SK-N-MC (cell line): ENCODE measurements at places on chromosomes 6 and 20.

GRCh38 chr6:156729248-156729647 is 47.9 kb upstream of the ARID1B start:
- no peak for DNase-seq

DNA sequence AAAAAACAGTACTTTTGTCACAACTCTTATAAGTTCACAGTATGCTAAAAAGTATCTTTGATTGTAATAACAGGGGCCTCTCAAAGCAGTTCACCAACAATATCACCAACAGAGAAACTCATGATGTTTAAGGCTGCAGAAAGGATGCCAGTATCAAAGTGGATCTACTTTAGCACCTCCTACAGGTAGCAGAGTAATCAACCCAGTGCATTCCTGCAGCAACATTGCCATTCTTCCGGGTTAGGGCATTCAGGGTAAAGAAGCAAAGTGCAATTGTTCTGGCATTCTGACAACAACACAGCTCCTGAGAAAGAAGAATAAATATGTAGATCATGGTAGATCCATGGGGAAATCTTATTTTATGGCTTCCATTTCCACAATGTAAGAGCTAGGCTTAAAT is 7.6 kb upstream of the SLC17A4 start:
- no peak for DNase-seq

GRCh38 chr6:111737065-111737521 is 131.4 kb upstream of the TRAF3IP2 start:
- DNase-seq = no peak

GRCh38 chr6:18427296-18427695 is 40.1 kb downstream of the RNF144B start:
- DNase-seq = no peak

GRCh38 chr20:33910529-33911327 is 83.0 kb upstream of the RALY start:
- DNase-seq = no peak

DNA sequence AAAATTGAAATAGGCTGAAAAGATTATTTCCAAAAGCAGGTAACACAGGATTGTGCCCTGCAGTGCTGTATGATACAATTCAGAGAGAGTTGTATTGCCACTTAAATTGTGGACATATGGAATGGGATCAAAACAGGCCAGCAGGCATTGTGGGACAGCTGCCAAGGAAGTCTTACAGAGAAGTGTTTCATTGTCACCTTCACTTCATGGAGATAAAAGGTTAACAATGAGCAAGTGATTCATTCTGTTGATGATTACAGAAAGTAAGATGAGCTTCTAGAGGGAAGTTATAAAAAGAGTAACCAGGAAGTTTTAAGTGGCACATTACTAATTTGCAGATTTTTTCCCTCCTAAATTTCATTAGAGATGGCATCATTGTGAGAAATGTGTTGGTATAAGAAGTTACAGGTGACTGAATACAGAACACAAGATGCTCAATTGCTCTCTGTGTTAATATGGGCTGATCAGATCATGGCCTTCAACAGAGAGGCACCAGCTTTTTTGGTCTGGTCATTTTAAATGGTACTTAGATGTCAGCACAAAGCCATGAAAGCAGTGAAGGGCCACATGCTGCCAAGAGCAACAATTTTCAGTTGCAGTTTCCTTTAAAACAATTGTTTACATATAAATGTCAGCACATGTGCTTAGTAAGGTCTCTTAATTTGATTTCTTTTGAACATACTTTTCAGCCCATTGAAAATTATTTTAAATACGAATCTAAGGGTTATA is 402.5 kb upstream of the FKBP1C start:
- DNase-seq = no peak

GRCh38 chr6:134795691-134796090 is 154.2 kb downstream of the ALDH8A1 start:
- DNase-seq = no peak

DNA sequence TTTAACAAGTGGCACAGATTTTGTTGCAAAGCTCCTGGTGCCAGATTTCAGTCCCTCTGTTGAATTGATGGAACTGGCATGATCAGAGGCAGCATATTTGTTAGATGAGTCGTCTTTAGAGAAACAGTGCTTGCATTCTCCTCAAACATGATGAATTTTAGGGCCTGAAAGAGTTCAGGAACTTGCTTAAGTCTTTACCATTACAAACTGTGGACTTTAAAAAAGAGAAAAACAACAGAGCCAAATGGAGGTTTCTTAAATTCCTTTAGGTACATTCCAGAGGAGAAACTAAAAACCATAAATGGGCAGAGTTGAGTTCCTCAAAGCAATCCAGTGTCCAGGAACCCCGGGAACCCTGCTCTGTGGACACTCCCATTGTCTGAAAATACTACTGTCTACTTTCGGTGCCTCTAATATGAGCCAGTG is 2.5 kb downstream of the GTF2H5 start:
- no peak for DNase-seq

- DNase-seq = no peak
Observed at GRCh38 chr6:87825821-87826221, 123.8 kb upstream of the AKIRIN2 start.

- DNase-seq = no peak
Observed at GRCh38 chr6:19721766-19722377, 115.3 kb upstream of the ID4 start.

GRCh38 chr6:54586251-54586650 is 260.3 kb upstream of the FAM83B start:
- no peak for DNase-seq

GRCh38 chr6:146312608-146313007 is 231.0 kb upstream of the RAB32 start:
- DNase-seq = no peak

- no peak for DNase-seq
Observed at GRCh38 chr6:21887231-21888185, 294.0 kb downstream of the SOX4 start.

GRCh38 chr20:2295886-2296515 is at the start of gene TGM3:
Gene TGM3 (plus strand): TSS chr20:2296001. CDS start chr20:2296064, 63 bp downstream.
- no peak for DNase-seq

GRCh38 chr6:81766482-81767069 is 14.1 kb upstream of the TENT5A start:
- DNase-seq = peak; percentile 97

GRCh38 chr20:42756991-42757390 is 432.7 kb downstream of the PTPRT start:
- DNase-seq = no peak

GRCh38 chr20:38227420-38228360 is 32.8 kb downstream of the KIAA1755 start:
- DNase-seq = no peak

DNA sequence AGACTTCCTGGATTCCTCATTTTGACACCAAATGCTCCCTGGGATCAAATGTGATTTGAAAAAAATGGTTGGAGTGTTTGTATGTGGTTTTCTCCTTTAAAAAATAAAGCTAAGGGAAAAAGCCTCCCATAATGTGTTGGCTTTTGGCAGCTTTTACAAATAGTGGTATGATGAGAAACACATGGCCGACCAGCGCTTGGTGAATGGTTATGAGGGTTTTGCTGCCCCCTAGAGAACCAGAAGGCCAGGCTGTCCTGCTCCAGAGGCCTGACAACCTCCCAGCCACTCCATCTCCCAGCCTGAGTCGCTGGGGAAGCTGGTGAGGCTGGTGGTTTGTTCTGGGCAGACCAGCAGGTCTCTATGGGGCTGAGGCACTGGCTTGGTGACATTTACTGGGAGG is 69.3 kb downstream of the CLIC5 start:
- no peak for DNase-seq

DNA sequence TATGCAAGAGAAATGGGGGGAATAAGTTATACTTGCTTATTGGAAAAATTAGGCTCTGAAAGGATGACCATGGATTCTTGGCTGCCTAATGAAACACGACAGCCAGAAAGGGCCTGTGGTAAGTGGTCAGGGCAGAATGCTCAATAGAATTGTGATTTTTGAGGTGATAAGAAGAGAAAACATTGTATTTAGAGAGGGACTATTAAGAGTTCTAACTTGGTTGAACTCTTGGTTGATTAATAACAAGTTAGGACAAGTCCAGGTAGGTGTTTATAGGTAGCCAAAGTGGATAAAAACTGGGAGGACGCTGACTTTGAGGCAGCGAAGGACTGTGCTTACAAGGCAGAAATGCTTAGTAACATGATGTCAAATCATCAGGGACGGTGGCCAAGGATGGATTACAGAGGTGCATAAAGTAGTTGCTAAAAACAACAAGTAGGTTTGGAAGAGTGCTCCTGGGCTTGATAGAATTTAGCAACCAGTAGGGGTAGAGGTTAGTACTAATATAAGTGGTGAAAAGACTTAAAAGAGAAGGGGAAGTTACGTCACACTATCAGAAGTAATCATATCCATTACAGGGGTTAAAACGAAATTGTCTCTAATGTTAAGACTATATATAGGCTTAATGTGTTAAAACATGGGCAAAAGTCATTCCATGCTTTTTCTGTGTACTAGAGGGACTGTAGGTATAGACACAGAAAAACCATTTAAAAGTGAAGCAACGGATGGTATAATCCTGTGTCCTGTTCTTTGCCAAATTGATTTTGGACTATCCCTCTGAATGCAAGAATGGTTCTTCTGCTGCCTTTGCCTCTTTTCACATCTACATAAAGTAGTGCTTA is 98.6 kb downstream of the EYA4 start:
- DNase-seq = no peak

DNA sequence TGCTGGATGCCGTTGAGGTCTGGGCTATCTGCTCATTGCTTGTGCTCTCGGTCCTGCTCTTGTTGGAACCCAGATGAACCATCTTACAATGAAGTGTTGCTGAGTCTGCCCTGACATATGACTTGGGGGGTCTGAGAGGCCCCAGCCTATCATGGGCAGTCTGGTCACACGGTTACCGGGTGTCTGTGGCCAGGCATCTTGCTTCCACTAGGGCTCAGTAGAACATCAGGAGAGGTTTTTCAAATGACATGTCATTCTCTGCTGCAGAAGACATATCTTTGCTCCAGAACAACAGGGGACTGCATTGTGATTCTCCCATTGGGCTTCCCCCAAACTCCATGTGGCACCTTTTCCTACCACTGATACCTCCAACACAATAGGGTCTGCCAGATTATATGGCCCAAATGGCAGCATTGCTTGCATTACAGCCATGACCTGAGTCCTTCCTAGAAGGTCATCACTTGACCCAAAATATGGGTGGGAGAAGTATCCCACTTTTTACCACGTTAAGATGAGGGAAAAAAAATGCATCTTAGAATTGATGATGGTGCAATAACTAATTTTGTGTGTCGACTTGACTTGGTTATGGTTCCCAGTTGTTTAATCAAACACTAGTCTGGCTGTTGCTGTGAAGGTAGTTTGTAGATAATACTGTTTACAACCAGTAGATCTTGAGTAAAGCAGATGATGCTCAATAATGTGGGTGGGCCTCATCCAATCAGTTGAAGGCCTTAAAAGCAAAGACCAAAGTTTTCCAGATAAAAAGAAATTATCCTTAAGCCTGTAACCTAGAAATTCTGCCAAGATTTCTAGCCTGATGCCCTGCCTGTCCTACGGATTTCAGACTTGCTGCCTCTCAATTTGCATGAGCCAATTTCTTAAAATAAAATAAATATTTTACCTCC is 241.0 kb downstream of the QKI start:
- no peak for DNase-seq

- no peak for DNase-seq
Observed at GRCh38 chr6:160263196-160263939, 4.7 kb upstream of the SLC22A2 start.

DNA sequence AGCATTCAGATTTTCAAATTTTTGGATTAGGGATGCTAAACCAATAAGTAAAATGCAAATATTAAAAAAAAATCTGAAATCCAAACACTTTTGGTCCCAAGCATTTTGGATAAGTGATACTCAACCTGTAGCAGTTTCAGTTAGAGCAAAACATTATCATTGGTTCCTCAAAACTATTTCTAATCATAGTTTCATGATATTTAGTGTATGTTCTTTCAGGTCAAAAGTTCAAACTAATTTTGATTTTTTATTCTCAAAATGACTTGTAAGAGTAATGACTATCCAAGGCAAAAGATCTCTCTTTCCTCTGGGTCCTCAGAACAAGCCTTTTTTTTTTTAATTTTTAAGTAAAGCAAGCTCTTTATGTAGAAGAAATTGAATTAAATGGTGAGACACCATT is 64.0 kb upstream of the TFB1M start:
- no peak for DNase-seq

DNA sequence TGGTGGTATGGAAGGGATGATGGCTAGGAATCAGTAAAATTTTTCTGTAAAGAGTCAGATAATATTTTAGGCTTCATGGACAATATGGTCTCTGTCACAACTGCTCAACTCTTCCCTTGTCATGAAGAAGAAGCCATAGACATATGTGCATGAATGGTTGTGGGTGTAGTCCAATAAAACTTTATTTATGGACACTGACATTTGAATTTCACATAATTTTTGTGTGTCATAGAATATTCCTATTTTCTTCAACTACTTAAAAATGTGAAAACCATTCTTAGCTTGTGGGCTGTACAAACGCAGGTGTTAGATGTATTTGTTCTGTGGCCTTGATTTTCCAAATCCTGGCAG is 59.9 kb downstream of the SYNDIG1 start:
- no peak for DNase-seq

DNA sequence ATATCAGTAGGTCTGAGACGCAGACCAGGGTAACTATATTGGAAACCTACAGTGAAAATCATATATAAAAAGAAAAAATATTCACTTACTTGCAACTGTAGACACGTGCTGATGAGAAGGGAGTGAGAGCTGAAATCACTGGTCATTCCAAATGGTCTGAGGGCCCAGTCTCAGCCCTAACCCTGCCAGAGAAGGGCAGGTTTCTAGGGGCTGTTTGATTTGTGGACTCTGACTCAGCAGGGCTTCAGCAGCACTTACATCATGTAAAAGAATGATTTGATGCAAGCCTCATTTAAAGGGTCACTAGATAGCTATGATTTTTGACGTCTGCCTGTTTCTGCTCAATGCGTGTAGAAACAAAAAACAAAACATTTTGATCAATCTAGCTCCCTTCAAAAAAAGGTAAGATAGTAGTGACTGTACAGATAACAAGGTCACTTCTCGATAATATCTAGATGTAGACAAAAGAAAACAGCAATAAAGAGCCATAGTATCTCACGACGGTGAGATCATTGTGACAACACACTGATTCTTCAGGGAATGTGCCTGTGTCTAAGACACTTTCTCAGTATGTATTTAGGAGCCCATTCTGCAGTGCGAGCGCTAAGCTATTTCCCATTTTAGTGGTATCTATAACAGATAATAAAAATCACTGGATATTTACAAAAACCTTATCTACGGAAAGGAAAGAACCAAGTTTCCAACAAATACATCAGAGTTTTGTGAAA is 307.2 kb downstream of the HIVEP2 start:
- no peak for DNase-seq

GRCh38 chr6:144855812-144856531 is 570.8 kb downstream of the UTRN start:
- no peak for DNase-seq

GRCh38 chr6:88262332-88262731 is 96.2 kb upstream of the CNR1 start:
- DNase-seq = no peak

DNA sequence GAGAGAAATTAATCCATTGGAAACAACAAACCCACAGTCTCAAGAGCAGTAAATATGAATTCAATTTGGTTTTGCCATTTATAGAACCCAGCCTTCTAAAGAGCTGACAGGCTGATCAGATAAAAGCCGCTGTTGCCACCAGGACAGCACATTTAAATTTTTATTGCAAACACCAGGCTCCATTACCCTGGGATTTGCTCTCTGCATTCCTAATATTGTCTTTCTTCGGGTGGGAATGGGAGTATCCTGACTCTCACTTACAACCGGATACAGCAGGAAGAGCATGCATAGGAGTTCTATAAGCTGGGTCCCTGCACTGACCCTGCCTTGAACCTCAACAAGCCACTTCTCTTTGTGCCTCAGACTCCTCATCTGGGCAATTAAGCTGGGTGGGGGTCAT is 142.9 kb downstream of the LRFN2 start:
- DNase-seq = no peak

- DNase-seq = peak; percentile 67
Observed at GRCh38 chr6:88725111-88725975, 238.1 kb downstream of the RNGTT start.
